Left renal pelvis (tissue), 4 donors: ENCODE measurements at places on chromosomes 13 and 19. TPM values are rescaled to one million over a fixed set of nuclear protein-coding genes. Genes with fewer than 3 reads are reported as not detected.

TTC9B gene
- polyA plus RNA-seq = 0.05 TPM

MBD3L2 gene
- not detected for polyA plus RNA-seq

ADPRHL1 gene
- 4.9 TPM for polyA plus RNA-seq

F2RL3 gene
- polyA plus RNA-seq = 1.0 TPM

ZNF547 gene
- 2.5 TPM for polyA plus RNA-seq

PINLYP gene
- 20.1 TPM for polyA plus RNA-seq

C19orf38 gene
- polyA plus RNA-seq = 1.9 TPM

PTGIR gene
- 2.3 TPM for polyA plus RNA-seq

CPT1C gene
- polyA plus RNA-seq = 16.9 TPM

ZSCAN4 gene
- not detected for polyA plus RNA-seq

NRTN gene
- 2.5 TPM for polyA plus RNA-seq

ZNF414 gene
- polyA plus RNA-seq = 28.7 TPM

CKM gene
- polyA plus RNA-seq = 0.53 TPM

ADGRL1 gene
- 38.6 TPM for polyA plus RNA-seq

CRX gene
- not detected for polyA plus RNA-seq

F7 gene
- polyA plus RNA-seq = 1.3 TPM

ZNF549 gene
- polyA plus RNA-seq = 15.7 TPM

SUGP1 gene
- 34.7 TPM for polyA plus RNA-seq

MCEMP1 gene
- 0.13 TPM for polyA plus RNA-seq

ZNF446 gene
- polyA plus RNA-seq = 13.8 TPM

CYP4F12 gene
- polyA plus RNA-seq = 0.57 TPM

SYCN gene
- not detected for polyA plus RNA-seq

RYR1 gene
- 4.4 TPM for polyA plus RNA-seq

THAP8 gene
- 15.0 TPM for polyA plus RNA-seq

OR7C1 gene
- 0.15 TPM for polyA plus RNA-seq

UPF1 gene
- polyA plus RNA-seq = 33.0 TPM

TINCR gene
- 0.09 TPM for polyA plus RNA-seq

LRRC8E gene
- polyA plus RNA-seq = 3.2 TPM

SELENOV gene
- 5.1 TPM for polyA plus RNA-seq

ZNF738 gene
- 37.4 TPM for polyA plus RNA-seq

RXFP2 gene
- polyA plus RNA-seq = 0.37 TPM

FSD1 gene
- polyA plus RNA-seq = 2.8 TPM

FGF9 gene
- 14.7 TPM for polyA plus RNA-seq

PSG1 gene
- polyA plus RNA-seq = not detected

ELANE gene
- 0.48 TPM for polyA plus RNA-seq

CFAP97D2 gene
- polyA plus RNA-seq = 6.7 TPM

TUBA3C gene
- polyA plus RNA-seq = not detected

CYP2A7 gene
- polyA plus RNA-seq = not detected

NLRP4 gene
- polyA plus RNA-seq = not detected

EPSTI1 gene
- 12.7 TPM for polyA plus RNA-seq

ZSCAN5C gene
- polyA plus RNA-seq = not detected

PSG11 gene
- not detected for polyA plus RNA-seq

KLK2 gene
- polyA plus RNA-seq = not detected

HS6ST3 gene
- 5.0 TPM for polyA plus RNA-seq

SYNE4 gene
- 10.0 TPM for polyA plus RNA-seq

EPS8L1 gene
- polyA plus RNA-seq = 64.6 TPM
